ENCODE measurements at places on chromosomes 6 and 20.
A peak's percentile ranks its signal among the peaks of the same experiment; 100 is the strongest.

GRCh38 chr6:136969930-136970329 is 47.8 kb downstream of the SLC35D3 start:
- DNase-seq: peak; percentile 90

- DNase-seq: no peak
These were observed 47.6 kb upstream of the REV3L start for GRCh38 chr6:111530667-111531066.

GRCh38 chr6:49847673-49848072 is 18.7 kb downstream of the CRISP1 start:
- no peak for DNase-seq

GRCh38 chr20:46717818-46718541 is 8.5 kb downstream of the SLC2A10 start:
- DNase-seq: no peak

GRCh38 chr6:37283268-37283667 is 25.3 kb upstream of the TMEM217 start:
- DNase-seq: no peak

GRCh38 chr6:54419885-54420284 is 111.6 kb downstream of the TINAG start:
- no peak for DNase-seq

DNA sequence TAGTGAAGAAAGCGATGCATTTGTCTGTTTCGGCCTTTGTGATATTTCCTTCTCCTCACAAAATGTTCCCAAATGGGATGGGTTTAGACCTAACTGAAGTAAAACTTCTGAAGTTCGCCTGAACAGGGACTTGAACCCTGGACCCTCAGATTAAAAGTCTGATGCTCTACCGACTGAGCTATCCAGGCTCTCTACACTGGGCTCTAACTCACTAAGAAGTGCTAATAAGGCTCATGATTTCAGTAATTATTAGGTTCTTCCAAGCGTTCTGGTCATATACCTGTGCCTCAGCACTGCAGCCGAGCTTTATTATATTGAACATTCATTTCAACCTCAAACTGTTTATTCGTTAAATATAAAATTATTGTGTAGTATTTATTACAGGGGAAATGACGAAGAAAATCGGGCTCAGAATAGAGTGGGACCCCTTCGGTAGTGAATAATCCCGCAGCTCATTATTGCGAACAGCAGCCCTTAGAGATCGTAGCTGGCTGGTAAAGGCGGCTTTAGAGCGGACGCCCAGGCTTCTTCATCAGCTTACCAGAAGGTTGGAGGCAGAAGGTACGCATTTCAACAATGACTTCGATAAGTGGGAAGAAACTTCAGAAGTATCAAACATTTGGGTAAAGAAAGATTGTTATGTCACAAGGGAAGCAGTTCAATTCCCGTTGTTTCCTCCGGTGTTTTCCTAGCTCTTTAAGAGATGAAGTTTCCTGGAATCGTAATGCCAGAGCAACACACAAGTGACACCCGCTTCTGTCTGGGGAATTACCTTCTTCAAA is 119.0 kb upstream of the ZNF184 start:
- DNase-seq: peak; percentile 78

DNA sequence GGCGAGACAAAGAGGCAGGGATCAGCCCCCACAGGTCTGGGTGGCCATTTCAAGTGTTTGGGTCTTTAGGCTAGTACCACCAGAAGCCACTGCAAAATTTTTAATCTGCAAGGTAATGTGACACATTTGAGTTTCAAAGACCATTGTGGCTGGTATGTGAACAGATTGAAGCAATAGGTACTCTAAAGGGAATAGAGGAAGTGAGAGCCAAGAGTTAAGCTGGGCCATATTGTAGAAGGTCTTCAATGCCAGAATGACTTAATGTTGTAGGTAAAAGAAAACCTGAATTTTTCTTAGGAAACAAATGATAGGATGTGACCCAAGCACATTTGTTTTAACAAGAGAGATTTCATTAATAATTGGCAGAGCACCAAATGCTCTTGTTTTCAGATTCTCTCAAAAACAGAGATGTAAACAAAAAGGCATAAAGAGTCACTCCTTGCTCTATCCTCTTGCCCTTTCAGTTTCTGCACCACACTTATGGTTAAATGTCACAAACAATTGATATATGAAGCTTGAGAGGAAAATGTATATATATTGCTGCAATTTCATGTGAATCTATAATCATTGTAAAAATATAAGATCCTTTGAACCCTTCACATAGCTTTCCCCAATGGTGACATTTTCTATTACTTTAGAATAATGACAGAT is 307.1 kb upstream of the PLN start:
- no peak for DNase-seq

DNA sequence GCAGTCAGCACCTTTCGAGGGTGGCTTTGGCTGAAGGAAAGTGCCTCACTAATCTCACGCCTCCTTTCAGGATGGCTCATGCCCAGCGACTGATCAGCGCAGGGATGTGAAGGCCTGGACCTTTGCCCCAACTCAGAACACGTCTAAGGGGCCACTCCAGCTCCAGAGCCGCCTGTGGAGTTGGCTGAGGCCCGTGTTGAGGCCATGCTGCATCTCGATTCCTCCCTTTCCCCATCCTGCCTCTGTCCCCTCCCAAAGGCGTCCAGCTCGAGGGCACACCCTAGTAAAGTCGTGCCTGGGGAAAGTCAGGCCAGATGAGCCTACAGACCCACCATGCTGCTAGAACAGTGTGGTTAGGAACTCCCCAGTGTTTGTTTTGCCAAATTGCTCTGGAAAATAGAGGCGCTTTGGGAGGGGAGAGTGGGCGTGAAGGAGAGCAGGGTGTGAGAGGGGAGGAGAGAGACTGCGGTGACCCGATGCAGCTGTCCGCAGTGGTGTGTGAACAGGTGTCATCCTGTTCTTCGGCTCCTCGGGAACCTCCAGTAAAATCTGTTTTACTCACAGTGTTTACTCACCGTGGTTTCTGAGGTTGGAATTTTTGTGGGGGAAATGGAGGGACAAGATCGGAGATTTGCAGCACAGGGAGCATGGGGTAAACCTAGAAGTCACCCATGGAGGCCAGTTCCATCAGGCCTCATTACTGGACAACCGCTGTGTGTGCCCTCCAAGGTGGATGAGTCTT is 85.0 kb upstream of the PMEPA1 start:
- peak; percentile 19 for DNase-seq

DNA sequence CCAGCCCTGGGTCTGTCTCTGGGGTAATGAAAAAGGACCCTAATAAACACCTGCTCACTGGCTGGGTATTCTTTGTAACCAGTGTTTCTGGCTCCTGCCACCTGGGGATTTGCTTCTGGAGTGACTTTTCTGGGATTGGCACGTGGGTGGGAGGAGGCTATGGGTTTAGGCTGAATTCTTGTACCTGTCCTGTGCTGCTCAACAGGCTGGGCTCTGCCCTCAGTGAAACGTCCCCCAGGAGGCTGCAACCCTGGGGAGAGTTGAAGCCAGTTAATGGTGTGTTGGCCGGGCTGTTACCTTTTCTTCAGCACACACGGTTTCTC is 6.8 kb downstream of the NPBWR2 start:
- DNase-seq: no peak

All from NCI-H748 treated with DMSO at 0.1 percent for 48 hours (cell line).